ENCODE measurements at places on chromosomes 3 and 15.

- no peak for DNase-seq
Measured at GRCh38 chr3:109356442-109357155, 19.3 kb upstream of the DPPA4 start.

GRCh38 chr15:101013201-101013550, 94.0 kb downstream of the LRRK1 start:
- DNase-seq, result no peak

- no peak for DNase-seq
Measured at GRCh38 chr3:100361897-100362296, 27.3 kb downstream of the NIT2 start.

DNA sequence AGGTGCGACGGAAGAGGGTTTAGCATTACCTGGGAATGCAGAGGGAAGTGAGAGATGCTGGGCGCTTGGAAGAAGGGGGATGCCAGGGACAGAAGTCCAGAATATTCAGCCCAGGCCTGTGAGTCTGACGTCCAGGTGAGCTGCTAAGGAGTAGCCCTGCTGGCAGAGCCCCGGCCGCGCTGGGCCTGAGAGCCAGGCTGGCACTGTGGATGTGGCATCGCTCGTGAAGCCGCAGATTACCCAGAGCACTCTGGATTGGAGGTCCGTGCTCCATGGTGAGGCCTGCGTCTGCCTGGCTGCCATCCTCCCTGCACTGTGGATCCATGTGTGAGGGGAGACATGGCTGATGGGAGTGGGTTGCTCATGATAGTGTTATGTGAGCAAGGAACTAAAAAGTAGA, 14.5 kb downstream of the MAN2A2 start:
- DNase-seq, result no peak

- no peak for DNase-seq
Measured at GRCh38 chr15:63491979-63492378, 12.4 kb upstream of the USP3 start.

- DNase-seq, result no peak
Measured at GRCh38 chr15:53746101-53746500, 13.4 kb downstream of the WDR72 start.

DNA sequence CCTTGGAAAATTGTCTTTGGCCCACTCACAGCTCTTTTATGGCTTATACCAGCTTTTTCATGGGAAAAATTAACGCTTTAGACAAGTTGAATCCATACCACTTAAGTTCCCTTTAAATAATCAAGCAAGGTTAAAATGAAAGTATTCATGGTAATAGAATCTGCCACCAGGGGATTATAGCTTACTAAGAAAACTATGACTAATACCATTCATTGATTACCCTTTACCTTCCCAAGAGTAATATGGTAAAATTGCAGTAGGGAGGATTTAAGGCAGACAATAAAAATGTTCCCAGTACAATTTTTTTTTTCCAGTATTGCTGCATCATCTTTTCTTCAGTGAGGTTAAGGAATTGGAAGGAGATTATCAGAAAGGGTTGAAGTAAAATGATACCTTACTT, 641.1 kb upstream of the NAALADL2 start:
- DNase-seq, result no peak

All from activated CD8-positive, alpha-beta memory T cell treated with anti-CD3 and anti-CD28 coated beads, Interleukin-2, amount 50 U/mL, for 4 hours (primary cell).